ENCODE measurements at places on chromosomes 4 and X.

GRCh38 chr4:2968381-2968780 lies 5.0 kb downstream of the GRK4 start:
- no peak for DNase-seq

GRCh38 chr4:167421201-167421600 lies 186.9 kb upstream of the SPOCK3 start:
- no peak for DNase-seq

DNA sequence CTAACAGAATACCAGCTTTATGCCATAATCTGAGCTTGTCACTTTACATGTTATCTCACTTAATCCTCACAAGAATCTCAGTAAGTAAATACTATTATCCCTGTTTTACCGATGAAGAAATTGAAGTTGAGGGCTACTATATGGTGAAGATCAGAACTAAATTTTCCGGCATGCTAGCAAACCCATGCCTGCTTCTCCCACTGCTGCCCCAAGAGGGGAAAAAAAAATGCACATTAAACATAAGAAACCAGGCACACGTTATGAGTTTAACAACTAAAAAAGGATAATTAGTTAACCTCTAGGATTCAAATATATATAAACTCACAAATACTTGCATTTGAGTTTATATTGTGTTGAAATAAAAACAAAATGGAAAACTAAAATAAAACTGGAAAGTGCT lies 10.8 kb downstream of the SLC10A7 start:
- DNase-seq, result no peak

DNA sequence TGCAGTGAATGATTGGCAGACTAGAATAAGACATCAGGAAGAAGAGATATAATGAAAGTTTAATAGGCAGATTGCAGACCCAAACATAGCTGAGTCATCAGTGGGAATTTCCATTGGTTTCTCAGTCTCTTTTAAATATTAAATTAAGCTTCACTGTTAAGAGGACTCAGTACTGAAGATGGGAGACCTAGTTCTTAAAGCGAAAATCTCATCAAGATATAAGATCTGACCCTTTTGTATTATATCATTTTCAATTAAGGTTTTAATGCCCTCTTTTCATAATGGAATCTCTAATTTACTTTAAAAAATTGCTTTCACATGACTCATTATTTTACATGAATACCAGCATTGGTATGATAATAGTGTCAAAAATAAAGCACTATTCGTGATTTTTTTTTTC lies 168.9 kb upstream of the ATOH1 start:
- DNase-seq, result no peak

DNA sequence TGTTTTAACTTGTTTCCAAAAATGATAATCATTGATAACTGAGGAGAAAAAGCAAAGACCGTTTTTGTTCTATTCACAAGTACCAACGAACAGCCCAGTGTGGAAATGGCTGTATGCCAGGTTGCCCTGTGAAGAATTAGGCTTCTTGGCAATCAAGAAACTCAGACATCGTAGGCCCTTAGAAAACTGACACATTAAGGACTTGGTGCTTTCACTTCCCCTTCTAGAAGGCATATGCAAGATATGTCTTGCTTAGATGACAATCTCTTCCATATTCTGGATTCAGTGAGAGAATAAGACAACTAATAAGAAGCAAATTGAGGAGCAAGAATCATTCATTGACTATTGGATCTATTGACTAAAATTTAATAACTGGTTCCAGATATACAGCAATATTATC lies 56.6 kb downstream of the ANAPC10 start:
- DNase-seq, result no peak

DNA sequence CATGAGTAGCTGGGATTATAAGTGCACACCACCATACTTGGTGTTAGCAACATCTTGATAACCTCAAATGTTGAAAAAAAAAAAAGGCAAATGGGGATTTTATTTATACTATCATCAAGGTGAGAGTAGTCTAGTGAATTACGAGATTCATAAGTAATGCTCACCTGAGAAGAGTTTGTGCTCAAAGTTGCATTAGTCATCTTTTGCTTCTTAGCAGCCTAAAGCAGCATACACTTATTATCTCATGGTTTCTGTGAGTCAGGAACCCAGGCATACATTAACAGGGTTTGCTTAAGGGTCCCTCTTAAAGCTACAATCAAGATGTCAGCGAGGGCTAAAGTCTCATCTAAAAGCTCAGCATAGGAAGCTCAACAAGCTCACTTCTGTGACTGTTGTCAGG lies 8.2 kb upstream of the EXOSC9 start:
- no peak for DNase-seq

- no peak for DNase-seq
Measured at GRCh38 chrX:55149242-55149641, 60.4 kb downstream of the PAGE2 start.

- no peak for DNase-seq
Measured at GRCh38 chr4:42341518-42342026, 55.7 kb upstream of the SHISA3 start.
